ENCODE measurements at places on chromosomes 1 and 21.

GRCh38 chr1:226954777-226955176 lies 14.7 kb downstream of the COQ8A start:
- peaks cover 4% of the 10 kb centered on the region for H3K36me3 ChIP-seq
- H3K27ac ChIP-seq: no peak overlapping the region
- no peak overlapping the region for H3K4me3 ChIP-seq
- no peak for DNase-seq
- H3K27me3 ChIP-seq: no peaks in the 10 kb centered on the region

- no peak overlapping the region for H3K27ac ChIP-seq
- H3K27me3 ChIP-seq: no peaks in the 10 kb centered on the region
- DNase-seq: no peak
- no peak overlapping the region for H3K4me3 ChIP-seq
- no peaks in the 10 kb centered on the region for H3K4me1 ChIP-seq
These were observed 104.9 kb upstream of the PLD5 start for GRCh38 chr1:242629396-242629795.

- H3K36me3 ChIP-seq: no peaks in the 10 kb centered on the region
- no peaks in the 10 kb centered on the region for H3K27me3 ChIP-seq
- H3K27ac ChIP-seq: peak overlapping the region; percentile 3
- H3K4me3 ChIP-seq: no peak overlapping the region
- H3K4me1 ChIP-seq: peaks cover 44% of the 10 kb centered on the region
- no peak for DNase-seq
These were observed 56.9 kb downstream of the SLC45A1 start for GRCh38 chr1:8374812-8375211.

GRCh38 chr1:98991127-98992012 lies 13.3 kb downstream of the PLPPR5 start:
- peak overlapping the region; percentile 44 for H3K4me3 ChIP-seq
- peaks cover 15% of the 10 kb centered on the region for H3K4me1 ChIP-seq
- no peaks in the 10 kb centered on the region for H3K36me3 ChIP-seq
- H3K27ac ChIP-seq: peak overlapping the region; percentile 11
- no peaks in the 10 kb centered on the region for H3K27me3 ChIP-seq
